ENCODE measurements at places on chromosomes 11 and 22. TPM values are rescaled to one million over a fixed set of nuclear protein-coding genes. Genes with fewer than 3 reads are reported as not detected.

The CASP5 gene
- not detected for total RNA-seq

The ART1 gene
- not detected for total RNA-seq

The CATSPER1 gene
- 0.35 TPM for total RNA-seq

The TUT1 gene
- 9.6 TPM for total RNA-seq

The OTOG gene
- not detected for total RNA-seq

Data from myometrial cell (primary cell).